Motor neuron (in vitro differentiated cells): ENCODE measurements at places on chromosomes 1 and 21. TPM values are rescaled to one million over a fixed set of nuclear protein-coding genes. Genes with fewer than 3 reads are reported as not detected.

Gene LCE3D
- 1.2 TPM in 1 of 2 replicates, not detected in the other for total RNA-seq

DNA sequence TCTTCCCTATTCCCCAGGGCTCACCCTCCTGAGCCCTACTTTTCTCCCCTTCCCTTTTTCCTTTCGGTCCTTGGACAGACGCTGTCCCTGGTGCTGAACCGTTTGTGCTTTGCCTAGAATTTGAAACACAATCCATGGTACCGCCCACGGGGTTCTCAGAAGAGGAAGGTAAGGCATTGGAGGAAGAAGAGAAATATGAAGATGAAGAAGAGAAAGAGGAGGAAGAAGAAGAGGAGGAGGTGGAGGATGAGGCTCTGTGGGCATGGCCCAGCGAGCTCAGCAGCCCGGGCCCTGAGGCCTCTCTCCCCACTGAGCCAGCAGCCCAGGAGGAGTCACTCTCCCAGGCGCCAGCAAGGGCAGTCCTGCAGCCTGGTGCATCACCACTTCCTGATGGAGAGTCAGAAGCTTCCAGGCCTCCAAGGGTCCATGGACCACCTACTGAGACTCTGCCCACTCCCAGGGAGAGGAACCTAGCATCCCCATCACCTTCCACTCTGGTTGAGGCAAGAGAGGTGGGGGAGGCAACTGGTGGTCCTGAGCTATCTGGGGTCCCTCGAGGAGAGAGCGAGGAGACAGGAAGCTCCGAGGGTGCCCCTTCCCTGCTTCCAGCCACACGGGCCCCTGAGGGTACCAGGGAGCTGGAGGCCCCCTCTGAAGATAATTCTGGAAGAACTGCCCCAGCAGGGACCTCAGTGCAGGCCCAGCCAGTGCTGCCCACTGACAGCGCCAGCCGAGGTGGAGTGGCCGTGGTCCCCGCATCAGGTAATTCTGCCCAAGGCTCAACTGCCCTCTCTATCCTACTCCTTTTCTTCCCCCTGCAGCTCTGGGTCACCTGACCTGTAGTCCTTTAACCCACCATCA lies 10.4 kb downstream of the BCAN start:
- no peak for ATAC-seq

- ATAC-seq, result no peak
Observed at GRCh38 chr1:143698016-143698415, 273.8 kb downstream of the FAM72C start.

DNA sequence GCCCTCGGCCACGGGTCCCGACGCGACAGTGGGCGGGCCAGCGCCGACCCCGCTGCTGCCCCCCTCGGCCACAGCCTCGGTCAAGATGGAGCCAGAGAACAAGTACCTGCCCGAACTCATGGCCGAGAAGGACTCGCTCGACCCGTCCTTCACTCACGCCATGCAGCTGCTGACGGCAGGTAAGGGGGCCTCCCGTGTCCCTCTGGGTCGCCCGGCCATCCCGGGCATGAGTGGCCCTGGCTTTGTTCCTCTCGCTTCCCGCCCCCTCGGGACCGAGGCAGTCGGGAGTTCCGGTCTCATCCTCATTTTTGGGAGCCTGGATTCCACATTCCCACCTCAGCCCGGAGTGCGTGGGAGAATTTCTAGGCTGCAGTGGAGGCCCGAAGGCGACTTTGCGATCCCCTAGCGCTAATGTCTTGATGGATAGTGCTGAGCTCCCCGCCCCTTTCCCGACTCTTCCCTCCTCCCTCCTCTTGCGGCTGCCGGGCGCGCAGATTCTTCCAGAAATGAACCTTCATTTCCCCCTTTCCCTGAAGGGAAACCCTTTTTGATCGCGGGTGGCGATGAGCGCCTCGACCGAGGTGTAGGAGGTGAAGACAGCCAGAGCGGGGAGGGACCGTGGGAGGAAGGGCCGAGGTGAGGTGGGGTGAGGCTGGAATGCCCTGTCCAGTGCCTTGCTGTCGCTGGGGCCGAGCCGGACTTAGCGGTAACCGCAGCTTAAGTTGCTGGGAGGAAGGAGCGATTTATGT lies 705 bp downstream of the KHDRBS1 start:
- ATAC-seq, result peak; percentile 21

GRCh38 chr1:58251430-58252073 lies 295.0 kb downstream of the OMA1 start:
- no peak for ATAC-seq
